ENCODE measurements at places on chromosomes 4 and X. TPM values are rescaled to one million over a fixed set of nuclear protein-coding genes. Genes with fewer than 3 reads are reported as not detected.

The GAGE1 gene
- not detected for total RNA-seq

The DUX4 gene
- not detected for total RNA-seq

DNA sequence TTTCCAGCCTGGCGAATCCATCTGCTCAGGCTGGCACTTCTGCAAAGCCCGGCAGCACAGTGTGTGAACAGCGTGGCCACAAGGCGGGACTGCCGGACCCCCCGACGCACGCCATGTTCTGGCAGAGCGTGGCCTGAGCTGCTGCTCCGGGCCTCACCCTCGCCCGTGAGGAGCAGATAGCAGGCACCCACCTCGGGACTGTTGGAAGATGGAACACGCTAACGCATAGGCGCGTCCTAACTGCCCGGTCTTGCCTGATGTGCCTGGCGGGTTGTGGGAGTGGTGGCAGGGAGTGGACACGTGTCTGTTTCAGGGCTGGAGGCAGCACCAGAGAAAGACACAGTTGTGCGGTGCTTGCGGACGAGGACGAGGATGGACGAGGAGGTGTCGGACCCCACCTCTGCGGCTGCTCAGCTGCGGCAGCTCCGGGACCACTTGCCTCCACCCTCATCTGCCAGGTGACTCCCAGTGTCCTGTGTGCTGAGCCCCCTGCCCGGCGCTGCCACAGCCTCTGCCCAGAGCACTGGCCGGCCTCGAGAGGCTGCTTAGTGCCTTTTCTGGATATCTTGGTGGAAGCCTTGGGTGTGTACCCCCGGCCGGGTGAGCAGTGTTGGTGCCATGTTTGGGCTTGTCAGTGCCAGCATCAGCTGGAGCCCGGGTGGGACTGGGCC, 28.2 kb downstream of the UVSSA start:
- no peak for DNase-seq

- DNase-seq = no peak
These were observed 8.2 kb upstream of the ZRSR2 start for GRCh38 chrX:15781961-15782699.

GRCh38 chr4:176464748-176465147, 145.0 kb downstream of the SPCS3 start:
- DNase-seq = no peak

DNA sequence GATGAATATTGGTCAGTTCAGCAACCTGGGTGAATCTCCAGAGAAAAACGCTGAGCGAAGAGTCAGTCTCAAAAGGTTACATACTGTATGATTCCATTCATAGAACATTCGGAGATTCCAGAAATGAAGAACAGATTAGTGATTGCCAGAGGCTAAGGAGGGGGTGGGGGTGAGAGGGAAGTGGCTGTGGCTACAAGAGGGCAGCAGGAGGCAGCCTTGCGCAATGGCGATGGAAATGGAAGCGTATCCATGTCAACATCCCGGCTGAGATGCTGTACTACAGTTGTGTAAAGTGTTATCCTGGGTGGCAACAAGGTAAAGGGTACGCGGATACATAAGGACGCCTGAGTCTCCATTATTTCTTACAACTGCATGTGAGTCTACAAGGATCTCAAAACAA, 18.0 kb downstream of the LYAR start:
- no peak for DNase-seq

GRCh38 chr4:110344165-110344564, 131.8 kb upstream of the ENPEP start:
- no peak for DNase-seq

The HTRA3 gene
- 6.4 TPM for total RNA-seq

- DNase-seq = no peak
These were observed at the start of gene RAB9B for GRCh38 chrX:103831803-103832544. Gene RAB9B, minus strand, starts transcription at chrX:103832257. Its CDS starts 6,473 bp downstream, at chrX:103825784.

The TDO2 gene
- total RNA-seq = 2.0 TPM

DNA sequence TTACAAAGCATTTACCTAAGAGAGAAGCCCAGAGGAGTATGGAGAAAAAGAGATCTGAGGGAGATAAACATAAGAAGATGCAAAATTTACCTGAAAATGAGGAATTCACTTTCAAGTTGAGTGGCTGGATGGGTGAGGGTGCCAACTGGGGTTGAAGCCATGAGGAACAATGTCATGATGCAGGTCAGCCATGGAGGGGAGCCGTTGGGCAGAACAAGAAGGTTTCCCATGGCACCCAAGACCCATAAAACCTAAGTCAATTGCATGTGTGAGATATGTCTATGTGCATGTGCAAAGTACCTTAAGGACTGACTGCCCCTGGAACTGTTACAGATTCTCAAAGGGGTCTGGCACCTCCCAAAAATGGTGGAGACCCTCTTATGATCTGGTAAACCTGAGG, 46.6 kb upstream of the PRRG1 start:
- no peak for DNase-seq

DNA sequence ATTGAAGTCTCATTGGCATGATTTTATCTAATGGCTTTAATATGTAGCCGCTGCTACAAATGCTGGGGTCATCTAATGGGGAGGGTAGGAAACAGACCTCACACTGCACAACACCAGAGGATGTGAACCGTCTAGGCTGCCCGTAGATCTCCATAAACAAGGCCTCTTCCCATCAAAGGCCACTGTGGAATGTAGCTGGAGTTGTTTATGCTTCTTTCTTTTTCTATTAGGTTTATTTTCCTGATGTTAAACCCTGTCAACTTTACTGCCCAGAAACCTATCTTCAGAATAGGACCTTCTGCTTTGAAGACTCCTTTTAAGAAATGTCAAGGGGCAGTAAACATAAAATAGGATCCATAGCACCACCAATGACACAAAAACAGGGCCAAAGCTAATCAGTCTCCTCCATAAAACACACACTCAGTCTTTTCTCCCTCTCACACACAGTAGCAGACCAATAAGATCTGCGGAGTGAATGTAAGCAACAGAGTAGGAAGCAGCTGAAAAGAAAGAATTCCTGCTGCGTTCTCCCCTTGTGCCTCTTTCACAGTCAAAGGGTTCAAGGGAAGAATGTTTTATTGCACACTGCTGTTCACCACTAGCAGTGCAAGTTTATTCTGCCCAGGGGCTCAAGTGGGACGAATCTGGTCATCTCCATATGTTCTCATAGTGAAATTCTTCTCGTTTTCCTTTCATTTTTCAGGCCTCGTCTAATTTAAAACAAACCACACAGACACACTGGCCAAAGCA, 72.2 kb downstream of the MAML3 start:
- no peak for DNase-seq

DNA sequence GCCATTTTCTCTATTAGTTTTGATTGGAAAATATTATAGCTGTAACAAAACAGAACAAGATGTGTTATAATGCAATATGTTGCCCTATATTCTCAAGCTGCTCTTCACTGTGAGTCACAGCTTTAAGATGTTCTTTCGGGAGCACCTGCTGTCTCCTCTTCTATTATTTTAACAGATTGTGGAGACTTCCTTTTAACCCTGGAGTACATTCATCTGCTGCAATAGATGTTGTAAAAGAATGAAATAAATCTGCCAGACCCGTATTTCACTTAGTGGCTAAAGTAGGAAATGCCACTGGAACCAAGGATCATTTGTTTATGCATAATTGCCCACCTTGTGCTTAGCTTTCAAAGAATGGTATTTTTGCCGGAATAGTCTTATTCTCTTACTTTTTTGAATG, 11.1 kb downstream of the LSM6 start:
- DNase-seq = no peak

- no peak for DNase-seq
These were observed 17.8 kb upstream of the STOX2 start for GRCh38 chr4:183887351-183887750.

The JADE3 gene
- total RNA-seq = 6.3 TPM

DNA sequence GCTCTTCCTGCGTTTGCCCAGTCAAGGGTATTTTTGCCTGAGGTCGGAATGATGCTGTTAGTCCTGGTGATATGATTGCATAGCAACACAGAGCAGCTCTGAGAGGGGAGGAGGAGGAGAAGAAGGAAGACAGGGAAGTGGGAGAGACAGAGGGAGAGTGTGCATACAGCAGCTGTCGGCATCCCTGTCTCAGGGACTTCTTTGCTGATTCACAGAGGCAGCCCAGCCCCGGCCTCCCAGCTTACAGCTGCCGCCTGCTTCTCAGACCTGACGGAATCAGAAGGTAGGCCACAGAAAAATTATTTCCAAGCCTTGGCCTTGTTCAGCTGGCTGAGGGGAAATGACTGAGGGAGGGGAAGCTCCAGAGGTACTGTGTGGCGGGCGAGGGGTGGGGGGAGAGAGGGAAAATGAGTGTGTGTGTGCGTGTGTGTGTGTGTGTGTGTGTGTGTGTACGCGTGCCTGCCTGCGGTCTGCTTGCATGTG, 319 bp downstream of the DRP2 start:
- no peak for DNase-seq

DNA sequence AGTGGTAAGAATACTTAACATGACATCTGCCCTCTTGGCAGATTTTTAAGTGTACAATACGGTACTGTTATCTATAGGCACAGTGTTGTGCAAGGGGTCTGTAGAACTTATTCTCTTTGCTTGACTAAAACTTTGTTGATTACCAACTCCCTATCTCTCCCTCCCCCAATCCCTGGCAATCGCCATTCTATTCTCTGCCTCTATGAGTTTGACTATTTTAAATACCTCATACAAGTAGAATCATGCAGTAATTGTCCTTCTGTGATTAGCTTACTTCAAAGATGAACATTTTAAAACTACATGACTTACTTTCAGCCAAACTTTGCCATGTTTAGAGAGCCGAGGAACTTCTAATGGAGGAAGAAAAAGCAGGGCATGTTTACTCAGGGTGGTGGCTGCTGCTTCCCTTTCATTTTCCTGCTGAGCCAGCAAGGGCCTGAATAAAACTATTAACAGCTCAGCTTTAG, 62.4 kb downstream of the APOO start:
- no peak for DNase-seq

The MAGEB1 gene
- not detected for total RNA-seq

- no peak for DNase-seq
These were observed 276.3 kb upstream of the TACR3 start for GRCh38 chr4:103996064-103996463.

The ADAM29 gene
- total RNA-seq = not detected

DNA sequence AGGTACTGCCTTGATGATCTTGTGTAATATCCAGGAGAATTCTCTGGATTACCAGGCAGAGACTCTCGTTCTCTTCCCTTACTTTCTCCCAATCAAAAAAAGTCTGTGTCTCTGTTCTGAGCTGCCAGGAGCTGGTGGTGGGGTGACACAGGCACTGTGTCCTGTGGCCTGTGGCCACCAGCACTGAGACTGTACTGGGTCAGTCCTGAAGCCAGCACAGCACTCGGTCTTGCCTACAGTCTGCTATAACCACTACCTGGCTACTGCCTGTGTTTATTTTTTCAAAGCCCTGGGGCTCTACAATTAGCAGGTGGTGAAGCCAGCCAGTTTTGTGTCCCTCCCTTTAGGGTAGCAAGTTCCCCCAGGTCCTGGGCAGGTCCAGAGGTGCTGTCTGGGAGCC, 331.1 kb upstream of the MAGEB18 start:
- DNase-seq = no peak

- DNase-seq = no peak
These were observed 19.8 kb downstream of the CENPVL3 start for GRCh38 chrX:51598899-51599298.

DNA sequence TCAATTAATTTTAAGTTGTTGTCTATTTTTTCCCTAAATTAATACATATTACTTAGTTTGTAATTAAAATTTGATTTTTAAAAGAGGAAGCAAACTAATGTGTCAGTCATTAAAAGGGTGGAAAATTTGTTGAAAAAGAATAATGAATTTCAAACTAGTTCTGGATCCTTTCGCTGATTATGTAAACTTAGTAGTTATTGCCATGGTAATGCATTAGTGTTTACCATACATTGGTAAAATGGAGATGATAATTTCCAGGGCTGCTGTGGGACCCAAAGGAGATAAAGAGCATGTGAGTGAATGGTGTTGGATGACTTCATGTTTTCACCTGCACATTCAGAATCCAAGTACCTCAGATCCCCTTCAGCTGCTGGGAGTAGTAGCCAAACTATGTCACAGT, 6.5 kb downstream of the BEX3 start:
- no peak for DNase-seq

DNA sequence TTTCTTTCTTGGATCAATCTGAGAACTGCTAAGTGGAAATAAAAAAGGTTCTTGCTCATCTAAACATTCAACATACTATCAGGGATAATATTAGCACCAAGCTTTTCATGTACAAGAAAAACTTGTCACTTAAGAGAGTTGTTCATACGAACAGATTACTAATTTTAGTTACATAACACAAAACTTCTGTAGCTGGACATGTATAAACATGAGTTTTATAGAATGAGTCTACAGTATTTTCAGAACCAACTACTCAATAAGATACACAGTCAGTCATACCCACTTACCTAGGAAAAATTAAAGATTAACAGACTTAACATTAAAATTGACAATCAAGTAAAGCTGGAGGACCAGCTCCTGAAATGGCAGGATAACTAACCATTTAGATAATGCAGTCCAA, 540.1 kb upstream of the FAM241A start:
- no peak for DNase-seq

DNA sequence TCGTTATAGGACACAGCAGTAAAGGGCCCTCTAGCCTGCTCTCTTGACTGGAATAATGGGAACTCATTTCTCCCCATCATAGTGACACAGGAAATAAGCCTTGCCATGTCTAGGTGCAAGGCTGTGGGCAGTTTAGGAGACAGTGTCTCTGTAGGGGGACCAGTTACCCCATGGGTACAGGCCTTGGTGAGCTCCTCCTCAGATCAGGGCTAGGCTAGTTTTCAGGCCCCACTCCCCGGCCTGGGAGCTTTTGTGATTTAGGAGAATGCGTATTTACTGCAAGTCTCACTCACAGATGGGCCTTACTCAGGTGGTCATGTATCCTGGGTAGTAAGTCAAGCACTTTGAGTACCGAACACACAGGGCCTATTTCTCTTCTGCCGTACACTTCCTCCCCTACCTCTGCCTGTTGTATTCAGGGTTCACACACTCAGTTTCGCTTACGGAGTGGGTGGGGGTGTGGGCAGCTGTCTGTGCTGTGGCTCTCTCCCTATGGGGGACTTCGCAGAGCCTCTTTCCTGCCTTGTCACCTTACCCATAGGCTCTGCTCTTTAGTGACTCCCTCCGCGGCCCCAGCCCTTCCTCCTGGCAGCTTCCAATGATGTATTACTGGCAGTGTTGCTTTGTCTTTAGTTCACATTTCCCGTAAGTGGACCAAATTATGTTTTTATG, 34.2 kb downstream of the FAM193A start:
- no peak for DNase-seq

The POF1B gene
- total RNA-seq = 46.4 TPM

- DNase-seq = no peak
These were observed 7.0 kb downstream of the RPL36A start for GRCh38 chrX:101397779-101398178.
